ENCODE measurements at places on chromosomes 3 and 15.

DNA sequence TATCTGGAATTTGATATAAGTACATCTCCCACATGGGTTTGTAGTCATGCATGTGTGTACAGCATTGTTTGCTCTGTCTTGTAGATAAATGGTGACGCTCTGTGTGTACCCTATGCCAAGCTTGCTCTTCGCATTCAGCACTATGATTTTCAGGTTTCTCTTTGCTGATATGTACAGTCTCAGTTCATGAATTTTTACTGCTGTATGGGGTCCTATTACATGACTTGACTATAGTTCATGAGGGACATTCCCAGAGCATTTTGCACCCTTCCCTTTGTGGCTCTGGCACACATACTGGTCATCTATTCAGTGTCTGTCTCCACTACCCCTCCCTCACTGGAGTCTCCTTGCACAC is 132.7 kb downstream of the EEFSEC start:
- DNase-seq = no peak

DNA sequence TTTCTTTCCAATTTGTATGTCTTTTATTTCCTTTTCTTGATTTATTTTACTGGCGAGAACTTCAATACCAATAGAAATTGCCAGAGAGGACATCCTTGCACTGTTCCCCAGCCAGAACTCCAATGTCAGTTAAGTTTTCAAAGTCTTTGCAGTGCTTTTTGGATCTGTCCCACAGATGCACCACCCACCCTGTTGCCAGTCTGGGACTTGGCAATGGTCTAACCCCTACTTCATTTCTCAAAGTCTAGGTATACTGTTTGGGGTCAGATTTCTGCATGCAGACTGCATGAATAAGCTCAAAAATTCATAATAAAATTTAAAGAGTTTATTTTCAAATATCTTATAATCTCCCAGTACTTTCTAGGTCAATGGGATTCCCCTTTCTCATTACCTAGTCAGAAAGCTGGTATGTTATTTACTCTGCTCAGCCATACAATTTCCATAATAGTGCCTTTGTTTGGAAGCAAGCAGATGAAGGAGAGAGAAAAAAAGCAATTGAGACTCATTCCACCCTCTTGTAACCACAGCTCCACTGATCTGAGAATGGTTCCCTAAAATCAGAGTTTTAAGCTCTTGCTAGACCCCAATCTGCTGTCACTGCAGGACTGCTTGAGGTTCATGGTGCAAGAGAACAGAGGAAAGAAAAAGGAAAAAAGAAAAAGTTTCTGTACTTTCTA is 125.9 kb upstream of the PLXND1 start:
- no peak for DNase-seq

- no peak for DNase-seq
These were observed 173.0 kb downstream of the EBLN2 start for GRCh38 chr3:73234354-73235014.

- no peak for DNase-seq
These were observed 714.8 kb downstream of the FHIT start for GRCh38 chr3:60536420-60536819.

DNA sequence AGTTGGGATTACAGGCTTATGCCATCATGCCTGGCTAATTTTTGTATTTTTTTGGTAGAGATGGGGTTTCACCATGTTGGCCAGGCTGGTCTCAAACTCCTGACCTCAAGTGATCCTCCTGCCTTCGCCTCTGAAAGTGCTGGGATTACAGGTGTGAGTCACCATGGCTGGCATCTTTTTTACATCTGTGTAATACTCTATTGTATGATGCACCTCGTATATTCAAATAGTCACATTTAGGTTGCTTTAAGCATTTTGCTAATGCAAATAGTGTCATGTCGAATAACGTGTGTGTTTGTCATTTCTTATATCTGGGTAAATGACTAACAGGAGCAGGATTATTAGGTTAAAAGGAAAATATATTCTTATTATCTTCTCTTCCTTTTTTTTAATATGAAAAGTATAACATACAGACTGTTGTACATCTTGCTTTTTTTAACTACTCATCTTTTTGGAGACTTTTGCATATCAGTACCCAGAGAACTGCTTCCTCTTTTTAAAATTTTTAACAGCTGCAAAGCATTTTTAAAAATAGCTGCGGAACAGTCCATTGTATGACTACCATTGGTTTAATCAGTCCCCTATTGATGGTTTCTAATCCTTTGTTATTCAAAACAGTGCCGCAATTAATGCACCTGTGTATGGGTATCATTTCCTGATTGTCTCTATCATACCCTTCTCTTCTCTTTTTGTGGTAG is 13.4 kb downstream of the SCAMP5 start:
- no peak for DNase-seq

DNA sequence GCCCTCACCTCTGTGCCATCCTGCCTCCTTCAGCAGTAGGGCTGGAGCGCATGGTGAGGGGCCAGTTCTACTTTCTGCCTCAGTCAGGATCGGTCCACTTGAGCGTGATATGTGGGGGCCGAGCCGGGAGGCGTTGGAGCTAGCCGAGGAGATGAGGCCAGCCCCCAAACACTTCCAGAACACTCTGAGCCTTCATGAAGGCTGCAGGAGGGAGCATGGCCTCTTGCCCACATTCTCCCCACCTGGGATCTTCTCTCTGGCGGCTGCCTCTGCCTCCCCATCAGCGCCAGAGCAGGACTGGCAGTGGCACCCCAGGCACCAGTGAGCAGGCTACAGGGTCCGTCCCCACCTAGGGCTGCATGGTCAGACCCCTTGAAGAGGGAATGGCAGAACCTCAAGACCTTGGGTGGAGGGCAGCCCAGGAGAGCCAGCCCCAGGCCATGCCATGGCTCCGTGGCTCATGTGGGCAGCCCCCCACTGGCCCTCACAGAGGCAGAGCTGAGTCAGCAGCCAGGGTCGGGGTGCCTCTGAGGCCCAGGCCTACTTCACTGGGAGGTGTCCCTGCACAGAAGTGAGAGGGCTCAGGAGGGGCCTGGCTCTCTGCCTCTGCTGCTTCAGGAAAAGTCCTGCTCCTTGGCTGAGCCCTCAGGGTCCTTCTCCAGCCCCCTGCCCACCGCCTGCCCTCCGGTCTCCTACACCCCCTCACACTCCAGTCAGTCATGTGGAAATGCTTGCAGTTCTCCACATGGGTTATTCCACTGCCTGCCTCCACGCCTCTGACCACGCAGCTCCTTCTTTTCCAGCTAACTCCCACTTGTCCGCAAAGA is 28.1 kb upstream of the CYP11A1 start:
- no peak for DNase-seq

GRCh38 chr3:108389372-108389771 is 93.0 kb downstream of the HHLA2 start:
- no peak for DNase-seq

GRCh38 chr15:31740203-31740602 is 290.1 kb upstream of the CHRNA7 start:
- DNase-seq = no peak
